ENCODE measurements at places on chromosomes 7 and 10.

DNA sequence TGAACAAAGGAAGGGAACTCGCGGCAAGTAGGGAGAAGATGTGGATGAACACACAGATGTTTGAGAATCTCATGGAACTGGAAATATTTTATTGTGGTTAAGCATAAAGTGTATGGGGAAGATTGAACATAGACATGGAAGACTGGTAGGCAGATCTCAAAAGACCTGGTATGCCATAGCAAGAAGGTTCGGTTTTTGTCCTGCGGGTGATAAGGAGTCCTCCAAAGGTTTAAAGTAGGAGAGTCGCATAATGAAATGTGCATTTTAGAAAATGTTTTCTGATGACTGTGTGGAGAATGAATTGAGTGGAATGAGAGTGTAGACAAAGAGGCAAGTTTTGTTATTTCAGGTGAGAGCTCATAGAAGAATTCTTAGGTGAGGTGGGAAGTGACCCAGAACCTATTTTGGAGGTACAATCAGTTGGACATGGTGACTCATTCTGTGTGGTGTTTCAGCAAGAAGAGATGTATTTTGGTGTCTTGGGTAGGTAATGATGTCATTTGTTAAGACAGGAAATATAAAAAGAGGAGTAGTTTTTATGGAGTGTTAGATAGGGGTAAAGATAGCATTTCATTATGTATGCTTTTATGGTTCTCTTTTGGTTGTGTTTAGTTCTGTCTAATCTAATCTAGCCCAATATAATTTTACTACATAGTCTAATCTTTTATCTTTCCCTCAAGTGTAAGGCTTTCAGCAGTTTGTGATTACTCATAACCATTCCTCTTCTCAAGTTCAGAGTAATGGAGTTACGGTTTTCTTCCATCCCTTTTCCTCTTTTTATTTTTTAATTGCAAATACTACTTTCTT is 239.2 kb downstream of the EXOC4 start:
- peak; percentile 10 for DNase-seq

DNA sequence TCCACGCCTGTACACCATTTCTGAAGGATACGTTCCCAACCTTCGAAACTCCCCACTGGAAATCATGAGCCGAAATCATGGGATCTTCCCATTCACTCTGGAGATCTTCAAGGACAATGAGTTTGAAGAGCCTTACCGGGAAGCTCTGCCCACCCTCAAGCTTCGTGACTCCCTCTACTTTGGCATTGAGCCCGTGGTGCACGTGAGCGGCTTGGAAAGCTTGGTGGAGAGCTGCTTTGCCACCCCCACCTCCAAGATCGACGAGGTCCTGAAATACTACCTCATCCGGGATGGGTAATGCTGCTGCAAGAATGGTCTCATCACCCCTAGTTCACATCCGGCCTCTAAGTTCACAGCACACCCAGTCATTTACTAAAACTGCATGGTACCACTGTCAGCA is 30.3 kb downstream of the PLA2G12B start:
- no peak for DNase-seq

- DNase-seq: no peak
These were observed 91.0 kb downstream of the CDH23 start for GRCh38 chr10:71487726-71488125.

- no peak for DNase-seq
These were observed 42.1 kb downstream of the ARHGAP21 start for GRCh38 chr10:24681572-24682088.

DNA sequence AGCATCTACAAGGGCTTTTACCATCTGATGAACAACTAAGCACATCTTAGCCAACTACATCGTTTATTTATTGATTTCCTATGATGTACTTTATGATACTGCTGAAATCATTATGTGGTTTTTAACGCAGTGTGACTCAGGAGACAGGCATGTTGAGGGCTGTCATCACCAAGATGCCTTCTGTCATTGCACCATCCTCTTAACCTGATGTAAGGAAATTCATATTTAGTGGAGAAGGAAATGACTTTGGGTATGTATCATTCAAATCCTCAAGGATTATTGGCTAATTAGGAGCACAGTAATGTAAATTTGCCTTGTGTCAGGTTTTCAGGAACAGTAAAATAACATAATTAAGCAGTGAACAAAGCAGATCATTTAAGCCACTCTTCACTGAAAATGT is 138.5 kb upstream of the MGMT start:
- peak; percentile 14 for DNase-seq

DNA sequence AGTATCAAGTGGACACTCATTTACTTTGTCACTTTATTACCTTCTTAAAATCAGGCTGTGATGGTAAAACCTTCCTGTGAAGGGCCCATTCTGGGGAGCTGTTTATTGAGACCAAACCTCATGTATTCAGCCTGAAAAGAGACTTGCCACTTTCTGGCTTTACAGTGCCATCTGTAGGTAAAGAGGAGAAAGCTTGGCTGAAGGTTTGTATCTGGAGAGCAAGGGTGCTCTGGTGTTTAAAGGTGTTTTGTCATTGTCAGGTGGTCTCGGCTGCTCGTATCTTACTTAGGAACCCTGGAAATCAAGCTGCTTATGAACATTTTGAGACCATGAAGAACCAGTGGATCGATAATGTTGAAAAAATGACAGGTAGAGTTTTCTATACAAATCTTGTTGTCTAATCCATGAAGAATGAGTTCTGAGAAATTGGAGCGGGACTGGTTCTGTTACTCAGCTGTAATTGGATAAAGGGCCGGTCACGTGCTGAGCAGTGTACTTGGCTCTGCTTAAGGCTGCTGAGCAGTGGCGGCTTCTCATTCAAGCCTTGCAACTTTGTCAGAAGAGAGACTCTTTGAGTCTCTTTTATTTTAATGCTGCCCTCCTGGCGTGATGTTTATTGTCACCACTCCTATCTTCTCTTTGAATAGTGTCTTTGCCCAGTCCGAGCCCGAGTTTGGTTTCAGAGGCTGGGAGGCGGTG is 46.9 kb downstream of the AP3M1 start:
- peak; percentile 45 for DNase-seq

GRCh38 chr10:21099291-21100062 is 202.4 kb upstream of the NEBL start:
- DNase-seq: peak; percentile 22

DNA sequence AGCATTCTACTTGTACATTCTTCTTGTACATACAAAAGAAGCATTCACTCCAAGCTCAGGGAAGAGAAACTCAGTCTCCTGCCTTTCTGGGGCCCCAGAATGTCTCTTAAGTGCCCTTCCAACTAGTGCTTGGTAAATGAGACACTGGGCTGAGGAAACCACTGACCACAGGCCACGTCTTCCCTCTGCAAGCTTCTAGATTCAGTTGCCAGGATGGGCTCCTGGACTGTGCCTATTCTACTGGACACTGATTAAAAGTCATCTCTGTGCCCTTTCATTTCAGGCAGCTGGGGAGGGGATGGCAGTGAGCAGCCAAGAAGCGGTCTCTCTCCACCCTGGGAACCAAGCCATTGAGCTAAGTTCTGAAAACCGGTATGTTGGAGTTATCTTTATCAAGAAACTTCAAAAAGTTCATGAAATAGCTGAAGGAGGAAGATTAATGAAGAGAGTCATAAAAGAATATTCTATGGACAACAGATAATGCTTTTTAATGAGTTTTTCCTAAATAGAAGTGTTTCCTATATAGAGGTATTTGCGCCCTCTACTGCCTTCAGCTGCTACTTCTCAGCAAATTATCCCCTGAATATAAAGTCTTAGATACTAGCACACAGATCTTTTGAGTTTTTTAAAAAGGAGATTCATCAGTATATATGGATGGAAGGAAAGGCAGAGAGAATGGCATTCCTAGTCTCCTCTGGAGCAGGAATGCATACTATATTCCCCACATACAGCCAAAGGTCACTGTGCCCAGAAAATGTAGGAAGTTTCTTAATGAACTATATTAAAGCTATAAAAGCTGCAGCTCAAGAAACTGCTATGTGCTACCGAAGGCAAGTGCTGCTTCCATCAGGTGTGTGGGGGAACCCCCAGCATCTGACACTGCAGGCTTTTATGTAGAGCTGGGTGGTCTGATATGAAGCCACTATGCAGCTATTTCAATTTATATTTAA is 8.4 kb upstream of the IFIT1B start:
- peak; percentile 54 for DNase-seq

DNA sequence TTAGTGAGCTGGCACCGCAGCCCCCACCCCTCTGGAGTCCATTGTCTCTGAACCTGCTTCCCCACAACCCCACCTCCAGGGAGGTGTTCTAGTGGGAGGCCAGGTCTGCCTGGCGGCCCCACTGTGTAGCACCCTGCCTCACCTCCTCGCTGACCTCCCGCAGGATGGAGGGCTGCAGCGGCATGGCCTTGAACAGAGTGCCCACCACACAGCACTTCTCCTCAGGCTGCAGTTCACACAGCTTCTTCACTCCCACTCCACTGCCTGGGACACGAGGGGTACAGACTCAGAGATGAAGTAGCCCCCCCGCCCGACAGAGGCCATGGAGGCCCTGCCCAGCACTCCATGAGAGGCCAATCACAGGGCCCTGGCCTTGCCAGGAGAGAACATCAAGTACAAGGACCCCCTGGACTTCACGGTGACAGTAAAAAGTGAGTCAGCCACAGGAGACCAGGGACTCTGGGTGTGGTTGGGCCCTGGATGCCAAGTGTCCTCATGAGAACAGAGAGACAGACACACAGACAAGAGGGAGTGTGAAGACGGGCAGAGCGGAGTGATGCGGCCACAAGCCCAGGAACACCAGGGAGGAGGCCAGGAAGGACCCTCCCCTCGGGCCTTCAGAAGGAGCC is 5.4 kb downstream of the POLD2 start:
- no peak for DNase-seq

DNA sequence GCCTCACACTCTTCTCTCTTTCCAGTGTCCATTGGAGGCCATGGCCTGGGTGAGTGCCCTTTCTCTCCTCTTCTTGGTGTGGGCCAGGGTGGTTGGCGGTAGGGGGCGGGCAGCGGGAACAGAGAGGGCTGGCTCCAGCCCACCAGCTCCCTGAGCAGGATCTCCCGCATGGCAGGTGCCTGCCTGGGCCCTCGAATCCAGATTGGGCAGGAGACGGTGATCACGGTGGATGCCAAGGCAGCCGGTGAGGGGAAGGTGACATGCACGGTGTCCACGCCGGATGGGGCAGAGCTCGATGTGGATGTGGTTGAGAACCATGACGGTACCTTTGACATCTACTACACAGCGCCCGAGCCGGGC is 13.5 kb upstream of the ATP6V1F start:
- DNase-seq: no peak
